ENCODE measurements at places on chromosomes 2 and 18.
A peak's percentile ranks its signal among the peaks of the same experiment; 100 is the strongest.

DNA sequence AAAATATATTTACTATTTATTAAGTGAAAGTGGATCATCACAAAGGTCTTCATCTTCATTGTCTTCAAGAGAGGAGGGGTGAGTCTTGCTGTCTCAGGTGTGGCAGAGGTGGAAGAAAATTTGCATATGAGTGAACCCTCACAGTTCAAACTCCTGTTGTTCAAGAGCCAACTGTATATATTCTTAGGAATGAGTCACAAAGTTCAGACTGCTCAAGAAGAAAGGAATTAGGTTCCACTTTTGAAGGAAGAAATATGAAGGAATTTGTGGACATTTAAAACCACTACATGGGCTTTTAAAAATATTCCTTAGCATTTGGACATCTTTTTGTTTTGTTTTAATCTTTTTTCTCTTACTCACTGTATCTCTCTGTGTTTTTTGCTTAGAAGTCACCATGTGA, 212.6 kb downstream of the INSIG2 start:
- no peak for DNase-seq

GRCh38 chr2:202815548-202816360, 55.8 kb downstream of the ICA1L start:
- DNase-seq = no peak

- no peak for DNase-seq
Measured at GRCh38 chr2:178796079-178796677, 11.0 kb downstream of the TTN start.

- no peak for DNase-seq
Measured at GRCh38 chr2:25491966-25492532, 150.3 kb upstream of the DNMT3A start.

- DNase-seq = no peak
Measured at GRCh38 chr2:1672738-1673137, 71.6 kb downstream of the PXDN start.

DNA sequence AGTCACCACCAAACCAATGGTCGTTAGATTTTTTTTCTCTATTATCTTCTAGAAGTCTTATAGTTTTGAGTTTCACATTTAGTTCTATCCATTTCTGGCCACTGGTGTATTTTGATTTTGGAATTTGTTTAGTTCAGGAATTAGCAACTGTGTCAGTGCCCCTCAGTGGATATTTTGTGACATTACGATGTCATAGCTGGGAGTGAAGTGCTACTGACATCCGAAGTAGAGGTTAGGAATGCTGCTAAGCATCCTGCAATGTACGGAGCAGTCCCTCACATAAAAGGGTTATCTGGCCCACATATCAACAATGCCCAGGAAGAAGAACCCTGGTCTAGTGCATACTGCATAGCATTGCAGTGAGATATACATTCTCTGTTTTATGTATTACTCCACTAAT, 157.4 kb upstream of the RGPD4 start:
- no peak for DNase-seq

DNA sequence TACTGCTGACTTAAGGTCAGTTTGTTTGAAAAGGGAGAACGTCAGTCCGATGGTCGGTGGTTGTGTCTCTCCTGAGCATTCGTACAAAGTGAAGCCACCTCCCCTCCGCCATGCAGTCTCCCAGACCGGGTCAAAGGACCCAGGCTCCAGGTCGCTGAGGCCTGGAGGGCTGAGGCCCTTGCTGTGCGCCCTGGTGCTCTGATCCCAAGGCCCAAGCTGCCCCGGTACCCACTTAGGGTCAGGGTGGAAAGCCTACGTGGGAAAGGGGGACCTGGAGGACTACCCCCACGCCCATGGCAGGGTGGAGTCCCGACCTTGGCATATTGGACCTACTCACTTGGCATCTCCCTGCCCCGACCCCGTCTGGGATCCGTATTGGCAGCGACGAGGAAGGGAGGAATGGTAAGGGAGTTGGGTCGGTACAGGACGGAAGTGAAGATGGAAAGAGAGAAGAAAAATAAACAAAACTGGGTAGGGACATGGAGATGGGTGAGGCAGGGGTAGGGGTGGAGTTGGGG, 8.0 kb upstream of the SIX3 start:
- DNase-seq = no peak

GRCh38 chr2:189337656-189338055, 103.6 kb upstream of the WDR75 start:
- no peak for DNase-seq

GRCh38 chr2:61177727-61178549, 15.9 kb downstream of the C2orf74 start:
- DNase-seq = peak; percentile 28

GRCh38 chr2:222452422-222452950, 28.1 kb downstream of the SGPP2 start:
- no peak for DNase-seq

DNA sequence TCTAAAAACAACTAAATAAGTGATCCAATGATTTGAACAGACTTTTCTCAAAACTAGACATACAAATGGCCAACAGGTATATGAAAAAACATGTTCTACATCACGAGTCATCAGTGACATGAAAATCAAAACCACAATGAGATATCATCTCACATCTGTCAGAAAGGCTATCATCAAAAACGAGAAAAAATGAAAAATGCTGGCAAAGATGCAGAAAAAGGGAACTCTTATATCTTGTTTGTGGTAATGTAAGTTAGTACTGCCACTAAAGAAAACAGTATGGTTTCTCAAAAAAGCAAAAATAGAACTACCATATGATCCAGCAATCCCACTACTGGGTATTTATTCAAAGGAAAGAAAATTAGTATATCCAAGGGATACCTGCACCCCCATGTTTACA, 255.3 kb upstream of the FBXO11 start:
- DNase-seq = no peak

- no peak for DNase-seq
Measured at GRCh38 chr2:1743396-1744150, 742 bp downstream of the PXDN start.

DNA sequence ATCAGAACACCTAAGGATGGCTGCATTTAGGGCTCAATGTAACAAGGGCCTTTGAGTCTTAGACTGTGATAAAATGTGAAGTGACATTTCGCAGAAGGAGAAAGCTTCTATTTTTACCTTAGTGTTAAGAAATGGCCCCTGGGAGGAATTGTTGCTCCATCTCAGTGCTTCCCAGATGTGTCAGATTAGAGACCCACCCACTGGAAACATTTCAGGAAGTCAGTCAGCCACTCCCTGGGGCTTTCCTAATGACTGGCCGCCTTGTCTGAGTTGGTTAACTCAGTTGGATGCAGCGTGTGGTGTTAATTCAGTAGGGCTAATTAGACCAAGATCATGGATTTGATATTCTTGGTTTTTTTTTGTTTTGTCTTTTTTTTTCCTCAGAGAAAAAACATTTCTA, 355.9 kb downstream of the PIK3C3 start:
- no peak for DNase-seq

- no peak for DNase-seq
Measured at GRCh38 chr2:25268139-25268538, 73.6 kb downstream of the DNMT3A start.

DNA sequence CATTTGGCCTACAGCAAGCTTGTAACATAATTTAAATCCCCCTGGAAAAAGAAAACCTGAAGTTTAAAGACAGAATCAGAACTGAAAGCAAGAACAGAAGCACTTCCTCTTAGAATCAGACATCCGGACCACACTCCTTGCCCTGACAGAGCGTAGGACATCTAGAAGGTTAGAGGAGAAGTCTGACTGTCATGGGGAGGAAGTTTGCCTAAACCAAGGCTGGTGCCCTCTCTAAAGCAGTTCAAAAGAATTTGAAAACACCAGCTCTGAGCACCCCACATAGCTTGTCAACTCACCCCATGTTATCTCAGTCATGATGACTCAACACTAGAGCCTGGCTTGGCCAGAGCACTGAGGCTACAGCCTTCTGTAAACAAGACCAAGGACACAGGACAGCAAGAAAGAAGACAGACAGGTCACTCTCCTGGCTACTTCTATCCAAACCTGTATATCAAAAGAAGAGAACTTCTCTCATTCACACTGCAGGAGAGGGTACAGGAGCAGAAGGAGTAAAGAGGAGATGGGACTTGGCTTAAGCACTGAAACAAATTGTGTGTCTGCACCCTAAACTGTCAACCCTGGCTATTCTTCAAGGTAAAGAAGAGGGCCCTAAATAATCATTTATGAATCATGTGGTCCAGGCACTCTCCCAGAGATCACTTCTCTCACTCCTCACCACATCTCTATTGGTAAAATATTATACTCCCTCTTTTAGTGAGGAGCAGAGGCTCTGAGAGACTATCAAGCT, 198.6 kb downstream of the MEMO1 start:
- no peak for DNase-seq

GRCh38 chr2:190929919-190930318, 49.3 kb downstream of the GLS start:
- DNase-seq = no peak

- DNase-seq = no peak
Measured at GRCh38 chr2:238104691-238105371, 4.7 kb downstream of the ESPNL start.

DNA sequence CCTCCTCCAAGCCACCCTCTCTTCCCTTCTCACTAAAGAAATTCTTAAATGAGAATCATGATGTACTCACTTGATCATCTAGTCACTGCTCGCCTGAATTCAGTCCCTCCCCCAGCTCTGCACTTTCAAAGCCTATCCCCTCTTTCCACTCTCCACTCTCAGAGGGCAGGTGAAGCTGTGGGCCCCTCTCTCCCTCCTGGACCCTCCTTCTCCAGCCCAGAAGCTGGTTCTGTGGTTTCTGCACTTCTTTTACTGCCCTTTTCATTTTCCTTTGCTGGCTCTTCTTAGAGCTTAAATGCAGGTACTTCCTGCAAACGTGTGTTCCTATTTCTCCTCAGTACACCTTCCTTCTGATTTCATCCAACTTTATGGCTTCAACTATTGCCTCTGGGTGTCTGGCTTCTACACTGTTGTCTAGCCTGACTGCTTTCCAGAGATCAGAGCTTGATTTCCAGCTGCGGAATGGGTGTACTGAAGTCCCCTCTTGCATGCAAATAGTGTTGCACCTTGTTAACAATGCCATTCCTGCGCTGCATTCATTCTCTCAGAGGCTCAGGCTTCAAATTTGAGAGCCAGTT, 15.3 kb upstream of the TXNDC2 start:
- no peak for DNase-seq

GRCh38 chr18:13176847-13177246, 41.7 kb upstream of the LDLRAD4 start:
- DNase-seq = no peak

DNA sequence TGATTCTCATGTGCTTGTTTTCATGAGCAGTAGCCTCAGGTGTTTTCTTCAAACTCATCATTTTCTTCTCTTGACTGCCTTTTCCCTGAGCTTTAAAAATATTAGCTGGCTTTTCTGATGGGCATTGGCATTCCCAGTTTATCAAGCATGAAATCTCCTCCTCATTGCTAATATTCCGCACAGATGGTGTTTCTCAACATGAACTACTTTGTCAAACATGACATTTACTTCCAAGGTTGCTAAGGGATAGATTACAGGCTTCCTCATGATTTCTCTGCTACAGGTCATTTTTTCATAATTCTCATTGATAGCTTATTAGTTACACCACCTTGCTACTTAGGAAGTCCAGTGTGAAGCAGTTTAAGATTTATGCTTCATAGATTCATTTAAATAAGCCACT, 1116.9 kb upstream of the CNTNAP5 start:
- DNase-seq = no peak

GRCh38 chr2:73292316-73292905, 937 bp downstream of the EGR4 start:
- no peak for DNase-seq
